ENCODE measurements at places on chromosomes 1 and 21. TPM values are rescaled to one million over a fixed set of nuclear protein-coding genes. Genes with fewer than 3 reads are reported as not detected.

YOD1 gene
- total RNA-seq = 10.0 TPM

PRCC gene
- 61.3 TPM for total RNA-seq

CRYBG2 gene
- total RNA-seq = 6.7 TPM

ERICH3 gene
- not detected for total RNA-seq

DNA sequence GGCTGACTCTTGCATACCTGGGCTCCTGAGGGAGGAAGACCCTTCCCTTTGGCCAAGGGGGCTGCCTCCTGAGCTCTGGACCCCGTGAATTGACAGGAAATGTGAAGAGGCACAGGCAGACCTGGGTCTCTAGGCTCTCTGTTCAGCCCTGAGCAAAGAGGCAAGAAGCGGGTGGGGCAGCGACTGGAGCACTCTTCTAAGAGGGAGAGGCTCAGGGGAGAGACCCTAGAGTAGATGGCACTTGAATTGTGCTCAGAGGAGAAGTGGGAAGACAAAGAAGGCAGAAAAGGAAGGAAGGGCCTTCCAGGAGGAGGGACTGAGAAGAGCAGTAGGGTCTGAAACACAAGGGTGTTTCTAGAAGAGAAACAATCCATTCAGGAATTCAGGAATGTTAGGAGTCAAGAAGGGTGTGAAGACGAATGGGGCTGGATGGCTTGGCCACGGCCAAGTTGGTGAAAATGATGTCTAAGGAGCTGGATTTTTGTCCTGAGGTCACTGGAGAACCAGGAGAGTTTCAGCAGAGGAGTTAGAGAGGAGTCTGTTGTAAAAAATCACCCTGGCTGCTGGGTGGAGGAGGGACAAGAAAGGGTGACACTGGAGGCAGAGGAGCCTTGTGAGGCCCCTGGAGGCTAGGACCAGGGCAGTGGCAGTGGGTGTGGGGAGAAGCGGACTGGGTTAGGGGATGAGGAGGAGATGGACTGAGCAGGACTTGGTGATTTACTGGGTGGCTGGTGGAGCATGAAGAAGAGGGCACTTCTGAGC lies 5.3 kb downstream of the TIE1 start:
- H3K4me3 ChIP-seq = no peak overlapping the region
- H3K27me3 ChIP-seq = no peaks in the 10 kb centered on the region

DNA sequence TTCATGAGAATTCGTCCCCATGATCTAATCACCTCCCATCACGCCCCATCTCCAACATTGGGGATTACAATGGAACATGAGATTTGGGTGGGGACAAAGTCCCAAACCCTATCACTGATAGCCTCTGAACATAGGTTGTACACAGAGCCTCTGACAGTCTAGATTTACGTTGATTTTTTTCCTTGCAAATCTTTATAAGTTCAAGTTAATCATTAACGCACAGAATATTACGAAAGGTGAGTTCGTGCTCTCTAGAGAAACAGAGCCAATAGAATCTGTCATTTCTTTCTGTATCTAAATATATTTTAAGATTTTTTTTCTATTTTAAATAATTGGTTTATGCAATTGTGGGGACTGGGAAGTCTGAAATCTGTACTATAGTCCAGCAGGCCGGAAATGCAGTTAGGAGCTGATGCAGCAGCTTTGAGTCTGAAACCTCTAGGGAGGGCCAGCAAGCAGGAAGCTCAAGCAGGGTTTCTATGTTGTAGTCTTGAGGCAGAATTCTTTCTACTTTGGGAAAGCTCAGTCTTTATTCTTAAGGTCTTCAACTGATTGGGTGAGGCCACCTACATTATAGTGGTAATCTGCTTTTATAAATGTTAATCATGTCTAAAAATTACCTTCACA lies 61.0 kb downstream of the SELENOF start:
- H3K27ac ChIP-seq = no peak overlapping the region
- H3K36me3 ChIP-seq = no peaks in the 10 kb centered on the region
- no peak for DNase-seq
- no peaks in the 10 kb centered on the region for H3K27me3 ChIP-seq

DNA sequence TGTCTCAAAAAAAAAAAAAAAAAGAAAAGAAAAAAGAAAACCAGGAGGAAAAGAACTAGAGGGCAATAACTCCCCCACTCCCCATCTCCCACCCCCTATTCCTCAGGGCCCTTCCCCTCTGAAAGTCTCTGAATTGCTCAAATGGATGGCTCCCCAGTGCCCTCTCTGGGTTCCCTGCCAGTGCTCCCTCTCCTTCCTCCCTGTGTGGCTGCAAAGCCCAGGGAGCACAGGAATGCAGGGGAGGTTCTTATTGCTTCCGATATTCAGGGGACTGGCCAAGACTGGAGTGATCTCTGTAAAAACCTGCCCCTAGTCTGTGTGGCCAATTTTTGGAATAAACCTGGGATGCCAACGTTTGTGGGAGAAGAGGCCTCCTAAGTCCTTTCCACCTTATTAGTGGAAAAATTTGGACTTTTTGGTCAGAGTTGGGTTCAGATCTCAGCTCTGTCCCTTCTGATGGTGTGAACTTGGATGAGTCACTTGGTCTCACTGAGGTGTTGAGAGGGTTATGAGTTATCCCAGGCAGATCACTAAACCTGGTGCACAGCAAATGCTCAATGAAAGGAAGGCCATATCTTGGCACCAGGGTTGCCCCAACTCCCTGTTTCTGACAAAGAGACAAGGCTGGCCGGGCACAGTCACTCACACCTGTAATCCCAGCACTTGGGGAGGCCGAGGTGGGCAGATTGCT lies 13.4 kb upstream of the ARHGEF10L start:
- DNase-seq = no peak
- H3K27ac ChIP-seq = no peak overlapping the region
- H3K27me3 ChIP-seq = no peaks in the 10 kb centered on the region
- H3K4me1 ChIP-seq = no peaks in the 10 kb centered on the region

DNA sequence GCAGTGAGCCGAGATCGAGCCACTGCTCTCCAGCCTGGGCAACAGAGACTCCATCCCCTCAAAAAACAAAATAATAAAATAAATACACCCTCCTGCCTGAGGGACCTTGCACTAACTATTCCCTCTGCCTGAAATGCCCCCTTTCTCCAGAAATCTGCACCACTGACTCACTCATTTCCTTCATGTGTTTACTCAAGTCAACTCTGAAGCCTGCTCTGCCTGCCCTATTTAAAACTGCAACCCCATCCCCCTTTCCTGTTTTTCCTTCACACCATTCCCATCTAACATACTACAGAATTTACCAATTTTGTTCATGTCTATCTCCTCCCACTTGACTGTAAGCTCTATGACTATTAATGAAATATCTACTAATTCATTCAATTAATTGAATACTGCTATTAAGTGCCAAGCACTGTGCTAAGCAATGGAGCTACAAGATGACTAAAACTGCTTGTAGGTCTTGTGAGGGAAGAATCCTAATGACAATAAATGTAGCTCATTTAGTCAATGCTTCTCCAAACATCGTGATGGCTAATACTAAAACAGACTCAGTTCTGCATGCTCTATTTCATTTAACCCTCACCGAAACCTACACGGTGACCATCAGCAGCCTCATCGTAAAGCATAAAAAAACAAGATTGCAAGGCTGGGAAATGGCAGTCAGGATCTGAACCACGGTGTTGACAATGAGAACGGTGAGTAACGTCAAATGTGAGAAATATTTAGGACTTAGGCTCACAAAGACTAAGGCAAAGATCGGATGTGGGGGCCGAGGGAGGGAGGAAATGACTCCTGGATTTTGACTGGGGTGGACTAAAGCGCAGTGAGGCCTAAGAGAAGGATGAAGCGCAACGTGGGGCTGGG lies 749 bp upstream of the TMEM39B start:
- peak overlapping the region; percentile 95 for H3K4me3 ChIP-seq
- H3K27me3 ChIP-seq = no peaks in the 10 kb centered on the region
- peak overlapping the region; percentile 73 for H3K27ac ChIP-seq
- DNase-seq = no peak
- peaks cover 8% of the 10 kb centered on the region for H3K36me3 ChIP-seq

GRCh38 chr1:205650241-205650640 lies 18.4 kb upstream of the ELK4 start:
- H3K27ac ChIP-seq = no peak overlapping the region
- DNase-seq = no peak
- no peaks in the 10 kb centered on the region for H3K4me1 ChIP-seq
- no peaks in the 10 kb centered on the region for H3K27me3 ChIP-seq
- H3K4me3 ChIP-seq = no peak overlapping the region

DNA sequence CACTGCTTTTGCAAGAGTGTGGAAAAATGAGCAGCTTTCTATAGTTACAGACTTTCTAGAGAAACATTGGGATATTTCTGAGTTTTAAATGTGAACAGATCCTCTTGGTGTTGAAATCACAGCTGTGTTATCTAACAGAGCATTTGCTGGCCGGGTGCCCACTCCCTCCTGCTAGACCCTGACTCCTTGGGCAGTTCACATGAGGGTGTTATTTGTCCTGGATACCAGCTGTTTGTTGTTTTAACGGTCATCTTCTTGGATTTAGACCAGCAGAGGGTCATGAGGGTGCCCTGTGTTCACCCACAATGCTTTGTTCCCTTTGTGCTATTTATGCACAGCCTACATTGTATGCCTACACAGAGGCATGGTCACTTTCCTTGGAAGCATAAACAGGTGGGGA lies 67.1 kb downstream of the CENPF start:
- H3K27me3 ChIP-seq = no peaks in the 10 kb centered on the region
- H3K4me1 ChIP-seq = no peaks in the 10 kb centered on the region
- no peak for DNase-seq
- no peak overlapping the region for H3K4me3 ChIP-seq
- no peaks in the 10 kb centered on the region for H3K36me3 ChIP-seq
- H3K27ac ChIP-seq = no peak overlapping the region

DNA sequence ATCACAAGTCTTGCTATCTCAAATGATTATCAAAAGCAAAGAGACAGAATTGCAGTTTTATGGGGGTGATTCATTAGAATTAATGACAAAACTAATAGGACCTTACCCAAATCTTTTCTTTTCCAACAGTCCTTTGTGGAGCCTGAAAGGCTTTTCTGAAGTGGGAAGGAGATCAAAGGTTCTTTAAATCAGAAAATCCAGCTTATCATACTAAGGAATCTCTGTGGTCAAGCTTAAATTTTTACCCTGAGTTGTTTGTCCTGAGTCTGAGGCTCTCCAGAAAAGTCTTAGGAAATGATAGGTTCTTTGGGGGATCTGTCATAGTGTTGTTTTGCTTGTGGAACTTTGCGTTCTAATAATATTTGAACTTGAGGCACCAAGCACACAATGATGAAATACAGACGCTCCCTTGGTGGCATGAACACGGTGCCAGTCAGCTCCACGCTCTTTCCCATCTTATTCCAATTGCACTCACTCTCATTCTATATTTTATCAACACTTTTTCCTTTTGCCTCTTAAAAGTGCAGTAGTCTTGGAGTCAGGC lies 38.0 kb upstream of the COL24A1 start:
- no peaks in the 10 kb centered on the region for H3K27me3 ChIP-seq
- H3K27ac ChIP-seq = no peak overlapping the region
- H3K4me1 ChIP-seq = no peaks in the 10 kb centered on the region
- DNase-seq = no peak
- H3K4me3 ChIP-seq = no peak overlapping the region

DNA sequence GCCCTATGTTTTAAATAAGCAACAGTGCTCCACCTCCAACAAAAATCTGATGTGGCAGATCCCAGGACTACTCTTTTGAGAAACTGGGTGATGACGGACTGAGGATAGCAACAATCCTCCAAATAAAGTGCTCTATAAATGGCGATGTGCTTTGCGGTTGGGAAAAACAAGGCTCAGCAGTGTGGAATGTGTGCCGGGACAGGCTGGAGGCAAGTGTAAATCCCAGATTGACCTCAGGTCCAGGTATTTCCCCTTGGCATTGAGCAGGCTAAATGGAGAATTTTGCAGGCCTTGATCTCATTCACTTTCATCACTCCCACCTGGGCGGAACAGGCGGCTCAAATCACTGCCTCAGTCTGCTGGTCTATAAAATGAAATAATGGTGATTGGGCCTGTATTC lies 35.1 kb downstream of the LRRC42 start:
- H3K27me3 ChIP-seq = no peaks in the 10 kb centered on the region
- peaks cover 5% of the 10 kb centered on the region for H3K4me1 ChIP-seq
- H3K36me3 ChIP-seq = no peaks in the 10 kb centered on the region
- no peak overlapping the region for H3K27ac ChIP-seq
- H3K4me3 ChIP-seq = no peak overlapping the region

GRCh38 chr1:110637475-110637874 lies 31.3 kb upstream of the KCNA2 start:
- peaks cover 99% of the 10 kb centered on the region for H3K4me1 ChIP-seq
- DNase-seq = no peak
- H3K36me3 ChIP-seq = no peaks in the 10 kb centered on the region
- H3K27me3 ChIP-seq = no peaks in the 10 kb centered on the region
- no peak overlapping the region for H3K4me3 ChIP-seq
- H3K27ac ChIP-seq = peak overlapping the region; percentile 34

- H3K36me3 ChIP-seq = no peaks in the 10 kb centered on the region
- H3K4me3 ChIP-seq = no peak overlapping the region
These were observed 22.1 kb upstream of the KCNA3 start for GRCh38 chr1:110696818-110697217.

GRCh38 chr1:226402739-226403165 lies 5.1 kb downstream of the PARP1 start:
- no peak for DNase-seq
- H3K4me3 ChIP-seq = no peak overlapping the region
- peaks cover 32% of the 10 kb centered on the region for H3K36me3 ChIP-seq
- peaks cover 53% of the 10 kb centered on the region for H3K4me1 ChIP-seq

DNA sequence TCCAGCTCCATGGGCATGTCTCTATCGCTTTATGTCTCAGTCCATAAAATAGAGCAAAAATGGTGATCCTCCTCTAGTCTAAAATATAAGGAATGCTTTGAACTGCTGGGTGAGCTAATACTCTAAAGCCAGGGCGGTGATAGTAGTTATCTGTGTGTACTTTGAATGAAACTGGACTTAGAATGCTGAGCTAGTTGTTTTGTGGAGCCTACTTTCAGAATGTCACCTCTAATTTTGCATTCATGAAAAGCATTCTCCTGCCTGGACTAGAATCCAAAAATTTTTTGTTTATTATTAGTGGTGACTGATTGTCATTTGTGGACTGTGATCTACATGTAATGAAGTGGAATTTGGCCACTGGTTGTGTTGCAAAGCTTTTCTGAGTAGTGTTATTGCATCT lies 241.6 kb upstream of the C1orf105 start:
- H3K27ac ChIP-seq = no peak overlapping the region
- no peak for DNase-seq
- H3K4me1 ChIP-seq = peaks cover 35% of the 10 kb centered on the region
- no peaks in the 10 kb centered on the region for H3K27me3 ChIP-seq
